NCI-H69 (cell line): ENCODE measurements at places on chromosomes 12 and 14.

- no peak for DNase-seq
These were observed 33.7 kb downstream of the MAPK1IP1L start for GRCh38 chr14:55085060-55085660.

DNA sequence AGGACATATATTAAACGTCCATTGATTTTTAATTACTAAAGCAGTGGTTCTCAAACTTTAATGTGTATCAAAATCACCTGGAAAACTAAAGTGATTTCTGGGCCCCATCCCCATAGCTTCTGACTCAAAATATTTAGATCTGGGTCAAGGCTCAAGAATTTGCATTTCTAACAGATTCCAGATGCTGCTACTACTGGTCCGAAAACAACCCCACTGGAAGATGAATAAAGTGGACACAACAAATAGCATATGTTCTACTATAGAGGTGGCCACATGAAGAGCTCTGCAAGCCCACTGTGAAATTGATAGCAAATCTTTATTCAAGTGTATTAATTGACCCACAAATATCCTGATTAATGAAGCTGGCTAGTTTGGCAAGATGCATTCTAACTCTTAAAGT is 69.4 kb downstream of the SPATA7 start:
- no peak for DNase-seq

DNA sequence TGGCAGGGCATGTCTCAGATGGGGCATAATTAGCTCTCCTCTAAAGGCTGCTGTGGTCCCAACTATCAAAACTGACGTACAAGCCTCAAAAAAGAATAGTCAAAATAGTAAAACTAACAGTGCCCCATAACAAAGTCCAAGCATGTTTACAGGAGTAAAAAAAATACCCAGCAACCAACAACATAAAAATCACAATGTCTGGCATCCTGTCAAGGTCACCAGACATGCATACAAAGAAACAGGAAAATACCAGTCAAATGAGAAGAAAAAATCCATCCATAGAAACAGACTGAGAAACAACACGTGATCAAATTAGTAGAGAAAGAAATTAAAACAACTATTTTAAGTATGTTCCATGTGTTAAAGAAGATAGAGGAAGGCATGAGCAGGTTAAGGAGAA is 131.2 kb upstream of the C14orf180 start:
- DNase-seq: no peak

DNA sequence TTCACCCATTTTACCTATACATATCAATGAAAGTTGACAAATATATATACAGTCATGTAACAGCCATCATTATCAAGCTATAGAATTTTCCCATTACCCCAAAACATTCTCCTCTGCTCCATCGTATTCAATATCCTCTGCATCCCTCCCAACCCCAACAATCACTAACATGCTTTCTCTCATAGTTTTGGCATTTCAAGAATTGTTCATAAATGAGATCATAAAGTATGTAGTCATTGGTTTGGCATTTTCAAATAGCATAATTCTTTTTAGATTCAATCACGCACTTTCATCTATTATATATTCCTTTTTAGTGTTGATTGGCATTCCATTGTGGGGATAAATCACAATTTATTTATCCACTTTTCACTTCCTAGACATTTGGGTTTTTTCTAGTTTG is 866.0 kb upstream of the TMEM132C start:
- DNase-seq: no peak

DNA sequence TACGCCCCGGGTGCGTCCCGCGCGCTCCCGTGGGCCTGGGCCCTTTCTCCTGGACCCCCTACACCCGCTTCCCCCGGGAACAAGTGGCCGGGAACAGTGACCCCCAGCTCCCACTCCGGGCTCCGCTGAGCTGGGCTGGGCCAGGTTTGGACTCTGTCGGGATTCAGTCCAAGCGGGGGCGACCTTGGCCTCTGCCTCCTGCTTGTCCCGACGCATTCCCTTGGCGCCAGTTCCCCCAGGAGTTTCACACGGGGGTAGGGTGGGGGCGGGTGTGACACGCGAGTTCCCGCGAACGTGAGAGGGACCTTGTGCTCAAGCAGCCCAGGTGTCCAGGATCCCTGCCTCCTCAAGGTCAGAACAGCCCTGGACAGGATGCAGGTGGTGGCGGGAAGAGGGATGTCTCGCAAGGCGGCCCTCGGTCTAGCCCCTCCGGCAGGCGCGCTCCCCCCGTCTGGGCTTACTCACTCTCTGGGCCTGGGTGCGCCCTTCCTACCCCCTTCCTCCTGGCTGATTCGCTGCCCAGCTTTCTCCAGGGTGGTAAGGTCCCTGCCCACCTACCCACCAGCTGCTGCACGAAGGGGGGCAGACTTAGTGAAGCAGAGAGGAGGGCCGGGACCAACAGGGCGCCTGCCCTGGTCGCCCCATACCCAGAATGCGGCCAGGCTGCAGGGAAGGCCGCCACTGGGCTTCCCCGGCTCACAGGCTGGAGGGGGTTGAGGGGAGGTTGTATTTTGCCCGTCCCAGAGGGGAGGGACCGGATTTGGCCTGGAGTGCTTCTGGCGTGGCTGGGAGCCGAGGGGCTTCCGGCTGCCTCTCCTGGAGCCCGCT is 862 bp downstream of the CRIP2 start:
- DNase-seq: peak; percentile 79

DNA sequence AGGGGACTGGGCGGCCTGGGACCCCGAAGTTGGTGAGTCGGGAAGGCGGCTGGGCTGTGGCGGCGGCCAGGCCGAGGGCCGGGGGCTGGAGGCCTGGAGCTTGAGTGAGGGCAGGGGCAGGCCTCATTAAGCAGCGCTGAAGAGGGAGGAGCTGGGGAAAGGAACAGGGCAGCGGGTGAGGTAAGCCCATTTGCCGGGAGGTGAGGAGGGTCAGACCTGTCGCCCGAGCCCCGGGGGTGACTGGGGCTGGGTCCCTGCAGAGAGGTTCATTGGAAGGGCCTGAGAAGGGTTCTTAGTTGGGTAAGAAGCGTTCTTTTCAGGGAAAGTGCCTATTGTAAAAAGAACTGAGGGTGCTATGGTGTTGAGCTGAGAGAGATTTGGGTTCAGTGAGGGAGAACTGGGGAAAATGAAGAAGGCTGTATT is 441 bp downstream of the RAB5B start:
- DNase-seq: peak; percentile 67

GRCh38 chr12:128111951-128112350 is 155.0 kb upstream of the TMEM132C start:
- DNase-seq: peak; percentile 27

- peak; percentile 13 for DNase-seq
These were observed 3.7 kb downstream of the KERA start for GRCh38 chr12:91053951-91054715.

GRCh38 chr12:6307529-6307928 is 3.0 kb upstream of the PLEKHG6 start:
- no peak for DNase-seq

DNA sequence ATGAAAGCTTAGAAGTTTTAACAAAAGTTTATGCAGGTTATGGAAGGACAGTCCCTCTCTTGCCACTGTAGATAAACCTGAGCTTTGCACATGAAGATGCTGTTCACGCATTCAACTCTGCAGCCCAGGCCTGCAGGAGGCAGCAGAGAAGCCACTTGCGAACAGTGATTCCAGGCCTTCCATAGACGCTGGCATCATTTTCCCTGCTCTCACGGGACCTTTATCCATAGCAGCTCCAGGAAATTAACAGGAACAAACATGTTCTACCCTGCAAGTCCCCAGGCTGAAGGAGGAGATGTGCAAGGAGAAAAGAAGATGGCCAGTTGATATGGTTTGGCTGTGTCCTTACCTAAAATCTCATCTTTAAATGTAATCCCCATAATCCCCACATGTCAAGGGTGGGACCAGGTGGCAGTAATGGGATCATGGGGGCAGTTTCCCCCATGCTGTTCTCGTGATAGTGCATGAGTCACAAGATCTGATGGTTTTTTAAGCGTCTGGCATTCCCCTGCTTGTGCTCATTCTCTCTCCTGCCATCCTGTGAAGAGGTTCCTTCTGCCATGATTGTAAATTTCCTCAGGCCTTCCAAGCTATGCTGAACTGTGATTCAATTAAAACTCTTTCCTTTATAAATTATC is 2.0 kb downstream of the ERP27 start:
- DNase-seq: peak; percentile 2

DNA sequence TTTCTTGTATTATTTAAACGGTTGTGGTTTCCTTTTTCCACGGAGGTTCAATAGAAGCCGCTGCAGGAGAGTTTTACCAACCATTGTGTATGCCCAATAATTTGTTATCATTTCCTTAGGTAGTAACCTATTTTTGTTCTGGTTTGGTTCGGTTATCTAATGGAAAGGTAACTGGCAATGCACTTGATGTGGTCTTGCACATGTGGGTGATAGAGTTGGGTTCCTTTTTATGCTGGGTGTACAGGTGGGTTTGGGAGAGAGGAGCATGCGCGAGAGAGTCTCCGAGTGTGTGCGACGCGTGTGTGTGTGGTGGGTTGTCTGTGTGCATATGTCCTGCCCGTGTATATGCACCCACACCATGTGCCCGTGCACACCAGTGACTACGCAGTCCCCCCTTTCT is 102.7 kb upstream of the FKBP4 start:
- peak; percentile 57 for DNase-seq

DNA sequence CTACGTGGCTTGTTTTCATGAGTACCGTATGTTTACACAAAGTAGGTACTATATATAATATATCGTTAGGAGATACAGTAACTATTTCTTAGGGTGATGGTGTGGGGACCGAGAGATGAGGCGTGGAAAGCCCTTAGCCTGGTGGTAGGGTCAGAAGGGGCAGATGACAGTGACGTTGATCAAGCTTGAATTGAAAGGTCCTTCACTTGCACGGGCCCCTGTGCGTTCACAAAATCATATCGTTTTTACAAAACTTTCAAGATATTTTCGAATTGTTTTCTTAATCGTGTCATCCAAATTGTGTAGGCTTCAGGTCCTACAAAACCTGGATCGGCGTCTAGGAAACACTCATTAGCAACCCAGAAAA is 881 bp upstream of the SOS2 start:
- DNase-seq: no peak

DNA sequence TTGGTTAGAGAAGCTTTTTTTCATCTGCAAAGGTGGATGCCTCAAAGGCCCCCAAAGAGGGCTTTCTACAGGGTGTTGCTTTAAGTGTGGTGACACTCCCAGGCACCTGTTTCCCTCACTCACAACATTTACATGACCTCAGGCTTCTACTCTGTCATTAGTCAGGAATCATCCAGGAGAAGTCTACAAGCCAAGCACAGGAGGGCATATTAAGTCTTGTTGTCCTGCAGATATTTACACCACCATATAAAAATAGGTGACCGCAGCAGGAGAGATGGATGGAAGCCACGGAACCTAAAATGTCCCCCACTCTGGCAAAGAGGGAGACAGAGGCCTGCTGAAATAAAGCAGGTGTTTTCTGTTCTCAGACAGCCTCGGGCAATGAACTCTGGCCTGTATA is 7.5 kb upstream of the DPF3 start:
- DNase-seq: no peak

DNA sequence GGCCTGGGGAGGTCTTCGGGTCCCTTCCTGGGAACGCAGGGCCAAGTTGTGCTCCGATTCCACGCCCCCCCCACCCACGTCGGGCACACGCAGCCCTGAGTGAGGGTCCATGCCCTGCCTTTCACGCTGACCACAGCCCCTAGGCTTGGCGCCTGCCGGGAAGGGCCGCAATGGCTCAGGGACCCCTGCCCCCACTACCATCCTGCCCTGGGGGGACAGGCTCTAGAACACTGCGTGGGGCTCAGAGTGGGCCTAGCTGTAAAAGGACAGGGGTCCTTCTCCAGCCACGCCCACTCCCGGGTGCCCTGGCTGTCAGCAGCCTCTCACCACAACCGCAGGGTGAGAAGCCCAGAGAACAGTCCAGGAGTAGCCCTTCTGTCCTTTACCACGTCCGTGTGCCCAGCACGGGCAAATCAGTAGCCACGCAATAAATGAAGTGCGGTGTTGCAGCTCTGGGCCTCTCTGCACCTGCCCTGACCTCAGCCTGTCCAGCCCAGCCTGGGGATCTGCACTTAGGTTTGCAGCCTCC is 9.4 kb upstream of the GPR68 start:
- DNase-seq: peak; percentile 40

- no peak for DNase-seq
These were observed 6.0 kb upstream of the MEG3 start for GRCh38 chr14:100819829-100820475.

DNA sequence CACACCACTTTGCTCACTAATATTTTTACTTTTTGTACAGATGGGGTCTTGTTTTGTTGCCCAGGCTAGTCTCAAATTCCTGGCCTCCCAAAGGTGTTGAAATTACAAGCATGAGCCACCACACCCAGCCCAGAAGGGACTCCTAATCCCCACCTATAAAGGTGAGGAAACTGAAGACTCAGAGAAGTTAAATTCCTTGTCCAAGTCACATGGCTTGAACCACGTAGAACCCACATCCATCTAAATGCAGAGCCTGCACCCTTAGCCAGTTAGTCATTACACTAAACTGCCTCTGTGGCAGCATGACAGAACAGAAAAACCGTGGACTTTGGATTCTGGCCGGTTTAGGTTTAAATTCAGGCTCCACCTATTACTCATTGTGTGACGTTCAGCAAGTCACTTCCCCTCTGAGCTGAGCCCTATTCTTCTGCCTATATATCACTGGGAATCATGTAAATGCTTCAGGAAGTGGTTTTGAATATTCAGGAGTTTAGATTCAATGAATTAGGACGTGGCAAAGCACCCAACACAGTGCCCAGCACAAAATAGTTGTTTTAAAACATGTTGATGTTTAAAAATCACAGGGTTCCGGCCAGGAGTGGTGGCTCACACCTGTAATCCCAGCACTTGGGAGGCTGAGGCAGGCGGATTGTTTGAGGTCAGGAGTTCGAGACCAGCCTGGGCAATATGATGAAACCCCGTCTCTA is 3.0 kb upstream of the CORO1C start:
- DNase-seq: peak; percentile 59

GRCh38 chr12:52346593-52346992 is 20.7 kb downstream of the KRT85 start:
- DNase-seq: peak; percentile 20

DNA sequence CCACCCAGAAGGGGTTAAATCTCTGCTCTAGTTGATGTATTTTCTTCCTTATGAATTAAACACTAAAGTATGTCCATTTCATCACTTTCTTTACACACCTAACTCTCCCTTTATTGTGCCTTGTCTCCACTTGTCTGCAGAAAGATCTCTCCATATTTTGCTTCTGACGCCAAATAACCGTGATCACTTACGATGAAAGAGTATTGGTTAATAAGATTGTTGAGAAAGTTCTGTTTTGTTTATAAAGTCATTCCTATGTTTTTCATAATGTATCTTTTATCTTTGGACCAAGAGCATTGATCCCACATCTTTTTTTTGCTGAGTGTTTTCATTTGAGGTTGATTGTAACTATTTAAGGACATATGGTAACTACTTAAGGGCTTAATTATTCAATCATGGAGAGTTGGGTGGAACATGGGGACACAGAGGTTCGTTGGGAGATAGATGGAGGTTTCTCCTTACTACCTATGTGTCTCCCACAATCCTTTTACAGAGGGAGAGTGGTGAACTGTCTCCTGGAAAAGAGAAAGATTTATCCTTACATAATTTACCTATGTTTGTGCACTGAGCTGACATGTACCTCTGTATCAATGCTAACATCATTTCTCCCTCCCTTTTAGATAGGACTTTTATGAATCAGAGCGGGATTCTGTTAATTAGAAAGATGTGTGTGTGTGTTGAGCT is 120.7 kb upstream of the SLC38A2 start:
- DNase-seq: no peak
